NCI-H2081 treated with DMSO at 0.1 percent for 48 hours (cell line): ENCODE measurements at places on chromosomes 11 and 22.

GRCh38 chr22:17576470-17576869 is 13.2 kb downstream of the SLC25A18 start:
- DNase-seq = peak; percentile 27

DNA sequence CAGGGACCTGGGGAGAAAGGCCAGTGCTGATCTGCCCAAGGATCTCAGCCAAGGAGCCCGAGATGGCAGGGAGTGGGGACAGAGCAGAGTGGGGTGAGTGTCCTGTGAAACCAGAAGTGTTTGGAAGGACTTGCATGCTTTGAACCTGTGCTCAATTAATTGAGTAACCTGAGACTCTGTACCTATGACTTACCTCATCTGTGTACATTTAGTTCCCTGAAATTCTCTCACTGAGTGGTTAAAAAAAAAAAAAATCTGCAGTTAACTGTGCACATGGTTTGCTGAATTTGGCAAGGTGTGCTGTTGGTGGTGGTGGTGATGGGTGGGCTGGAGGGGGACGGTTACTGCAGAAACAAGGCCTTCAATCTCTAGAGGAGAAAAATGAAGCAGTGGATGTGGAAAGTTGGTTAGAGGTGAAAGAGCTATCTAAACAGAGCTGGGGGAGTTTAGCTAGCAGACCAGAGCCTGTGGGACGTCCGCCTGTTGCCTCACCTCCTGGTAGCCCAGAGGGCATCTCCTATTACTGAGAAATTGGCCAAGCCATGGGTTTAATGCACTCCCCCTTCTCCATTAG is 8.3 kb upstream of the SORL1-AS1 start:
- DNase-seq = no peak

- DNase-seq = no peak
Measured at GRCh38 chr22:39351689-39352214, 2.0 kb downstream of the SYNGR1 start.

DNA sequence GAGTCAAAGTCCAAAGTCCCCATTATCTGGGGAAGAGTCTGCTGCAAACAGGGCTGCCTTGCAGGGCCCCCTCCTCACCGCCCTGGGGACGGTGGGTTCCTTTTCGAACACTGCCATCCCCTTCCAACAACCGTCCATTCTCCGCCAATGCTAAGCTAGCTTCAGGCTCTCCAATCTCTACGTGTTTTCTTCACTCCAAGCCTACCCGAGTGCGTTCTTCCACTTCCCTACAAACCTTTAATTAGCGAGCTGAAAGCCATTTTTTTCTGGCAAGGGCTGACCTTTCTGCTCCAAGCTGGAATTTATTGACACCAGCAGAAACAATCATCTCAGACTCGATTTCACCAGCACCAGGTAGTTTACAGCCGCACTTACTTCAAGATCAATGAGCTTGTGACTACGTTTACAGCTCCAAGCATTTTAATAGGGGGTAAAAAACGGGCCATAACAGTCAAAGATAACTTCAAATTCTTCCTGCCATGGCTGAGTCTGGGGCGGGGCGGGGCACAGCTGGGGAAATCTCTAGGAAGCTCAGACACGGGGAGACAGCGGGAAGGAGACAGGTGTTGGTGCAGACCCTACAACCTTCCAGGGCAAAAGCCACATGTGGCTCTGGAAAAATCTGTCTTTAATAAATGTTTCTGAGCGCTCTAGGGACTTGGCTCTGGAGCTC is 82.2 kb downstream of the PHF21B start:
- DNase-seq = no peak

- DNase-seq = no peak
Measured at GRCh38 chr11:120055646-120056045, 82.3 kb downstream of the TRIM29 start.
